ENCODE measurements at places on chromosomes 13 and 19. TPM values are rescaled to one million over a fixed set of nuclear protein-coding genes. Genes with fewer than 3 reads are reported as not detected.

The KISS1R gene
- total RNA-seq = not detected

The ZNF443 gene
- total RNA-seq = 3.4 TPM

The MEF2B gene
- total RNA-seq = 2.0 TPM

The CEACAM20 gene
- total RNA-seq = not detected

The PLEKHF1 gene
- total RNA-seq = 56.2 TPM

The RGL3 gene
- total RNA-seq = 43.6 TPM

The LYL1 gene
- total RNA-seq = 36.1 TPM

The CRX gene
- not detected for total RNA-seq

The PODNL1 gene
- 9.9 TPM for total RNA-seq

The TLE2 gene
- 46.7 TPM for total RNA-seq

The LCP1 gene
- 61.7 TPM for total RNA-seq

The MRPL4 gene
- total RNA-seq = 28.4 TPM

The TEAD2 gene
- total RNA-seq = 41.3 TPM

The HS6ST3 gene
- total RNA-seq = 1.8 TPM

The APC2 gene
- 0.41 TPM for total RNA-seq

The GJB2 gene
- 1.1 TPM for total RNA-seq

The SMARCA4 gene
- total RNA-seq = 63.8 TPM

The SMIM44 gene
- not detected for total RNA-seq

The STARD13 gene
- total RNA-seq = 43.9 TPM

The IQCN gene
- total RNA-seq = 8.7 TPM

The ZNF90 gene
- 12.7 TPM for total RNA-seq

The LILRA1 gene
- 2.7 TPM for total RNA-seq

The KCNN1 gene
- total RNA-seq = not detected

The TNNI3 gene
- not detected for total RNA-seq

The TNFAIP8L1 gene
- 4.2 TPM for total RNA-seq

The PRSS57 gene
- total RNA-seq = not detected

The FAM124A gene
- 4.2 TPM for total RNA-seq

The GPC6 gene
- 34.9 TPM for total RNA-seq

The CD79A gene
- total RNA-seq = not detected

The NANOS3 gene
- not detected for total RNA-seq

The SYT3 gene
- total RNA-seq = not detected
